ENCODE measurements at places on chromosomes 12 and 14. TPM values are rescaled to one million over a fixed set of nuclear protein-coding genes. Genes with fewer than 3 reads are reported as not detected.

GLIPR1L2 gene
- polyA plus RNA-seq, result not detected

ISM2 gene
- not detected for polyA plus RNA-seq

GRCh38 chr14:44767646-44768173 lies 194.0 kb downstream of the KLHL28 start:
- no peak for DNase-seq

- peak; percentile 23 for DNase-seq
Measured at GRCh38 chr12:14769466-14769968, 33.8 kb downstream of the WBP11 start.

GRCh38 chr12:49705479-49706134 lies 1.6 kb downstream of the FMNL3 start:
- DNase-seq, result peak; percentile 76

DNA sequence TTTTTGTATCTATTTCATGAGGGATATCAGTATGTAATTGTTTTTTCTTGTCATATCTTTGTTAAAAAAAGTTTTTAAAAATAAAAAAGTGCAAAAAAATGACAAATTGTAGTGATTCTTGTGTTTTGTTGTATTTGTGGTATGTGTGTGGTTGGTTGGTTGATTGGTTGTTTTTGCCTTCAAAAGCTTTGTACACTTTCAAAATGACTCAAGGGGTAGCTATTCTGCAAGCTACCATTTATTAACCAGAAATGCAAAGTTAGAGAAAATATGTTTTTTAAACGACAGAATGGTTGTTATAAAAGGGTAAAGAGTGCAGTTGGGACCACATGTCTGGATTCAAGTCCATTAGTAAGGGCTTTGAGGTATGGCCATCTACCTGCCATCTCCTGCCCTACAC lies 119.3 kb downstream of the SLC35F4 start:
- DNase-seq, result no peak

GRCh38 chr12:12919666-12920435 lies 28.5 kb downstream of the GPRC5A start:
- no peak for DNase-seq

GRCh38 chr12:57390174-57390573 lies 40.7 kb downstream of the R3HDM2 start:
- no peak for DNase-seq

GRCh38 chr12:65879878-65880277 lies 55.6 kb downstream of the HMGA2 start:
- no peak for DNase-seq

All from CD14-positive monocyte (primary cell).